Activated CD4-positive, alpha-beta T cell treated with anti-CD3 and anti-CD28 coated beads, Interleukin-2, amount 50 U/mL, for 24 hours (primary cell): ENCODE measurements at places on chromosomes 4 and X.
A peak's percentile ranks its signal among the peaks of the same experiment; 100 is the strongest.

GRCh38 chr4:6324999-6325787, 55.5 kb downstream of the WFS1 start:
- DNase-seq, result no peak

DNA sequence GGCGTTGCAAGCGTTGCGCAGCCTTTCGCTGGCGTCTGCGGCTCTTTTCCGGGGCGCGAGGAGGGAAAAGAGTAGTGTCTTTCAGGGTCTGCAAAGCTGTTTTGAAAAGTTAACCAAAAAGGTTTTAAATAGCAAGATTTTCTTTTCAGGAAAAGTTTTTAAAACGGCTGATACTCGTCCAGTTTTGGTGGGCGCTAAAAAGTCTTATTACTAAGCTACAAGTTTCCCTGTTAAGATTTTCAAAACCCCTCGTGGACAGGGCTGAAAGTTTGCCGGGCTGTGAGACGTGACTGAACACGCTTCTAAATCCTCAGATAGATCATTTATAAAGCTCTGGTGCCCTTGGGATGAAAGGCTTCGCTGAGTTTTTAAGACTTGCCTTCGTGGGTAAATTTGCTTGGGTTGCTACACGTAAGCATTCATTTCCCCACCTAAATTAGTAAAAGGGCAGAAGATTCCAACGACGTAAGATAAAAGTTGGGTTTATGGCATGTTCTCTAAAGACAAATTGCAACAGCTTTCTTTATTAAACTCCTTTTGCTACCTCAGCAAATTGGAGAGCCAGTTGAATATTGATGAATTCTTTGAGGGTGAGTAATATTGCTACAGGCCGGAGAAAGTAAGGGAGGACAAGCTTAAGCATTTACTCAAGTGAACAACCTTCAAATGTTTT, 91.5 kb downstream of the HPRT1 start:
- no peak for DNase-seq

GRCh38 chrX:150879855-150880807, 18.3 kb downstream of the CD99L2 start:
- DNase-seq, result no peak

DNA sequence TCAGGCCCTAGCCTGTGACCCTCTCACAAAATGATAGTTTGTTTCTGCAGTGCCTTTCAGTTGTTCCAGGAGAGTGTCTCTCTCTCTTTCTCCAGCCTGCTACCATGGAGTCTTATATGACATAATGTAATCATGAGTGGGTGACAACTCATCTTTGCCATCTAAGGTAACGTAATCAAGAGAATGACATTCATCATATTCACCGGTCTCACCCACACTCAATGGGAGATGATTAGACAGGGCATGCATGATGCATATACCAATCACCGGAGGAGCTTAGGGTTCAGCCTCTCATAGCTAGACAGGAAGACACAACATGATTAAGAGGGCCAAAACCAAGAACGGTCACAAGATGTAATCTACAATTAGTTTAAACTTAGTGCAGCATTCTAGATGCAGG, 97.1 kb upstream of the FAM9B start:
- no peak for DNase-seq

DNA sequence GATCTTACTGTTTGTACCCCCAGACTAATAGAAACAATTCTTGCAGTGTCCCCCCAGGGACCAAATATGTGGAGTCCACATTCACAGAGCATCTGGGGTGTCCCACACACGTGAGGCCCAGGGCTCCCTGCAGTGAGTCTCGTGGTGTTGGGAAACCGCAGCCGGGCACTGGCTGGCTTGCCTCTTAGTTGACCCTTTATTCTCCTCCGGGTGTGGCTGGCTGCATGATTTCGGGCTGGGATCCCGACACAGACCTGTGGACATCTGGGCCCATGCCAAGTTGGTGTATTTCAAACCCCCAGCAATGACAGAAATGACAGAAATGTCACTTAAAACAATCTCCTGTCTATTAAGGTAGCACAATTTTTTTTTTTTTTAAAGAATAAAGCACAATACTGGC, 15.6 kb upstream of the CLDN24 start:
- no peak for DNase-seq

DNA sequence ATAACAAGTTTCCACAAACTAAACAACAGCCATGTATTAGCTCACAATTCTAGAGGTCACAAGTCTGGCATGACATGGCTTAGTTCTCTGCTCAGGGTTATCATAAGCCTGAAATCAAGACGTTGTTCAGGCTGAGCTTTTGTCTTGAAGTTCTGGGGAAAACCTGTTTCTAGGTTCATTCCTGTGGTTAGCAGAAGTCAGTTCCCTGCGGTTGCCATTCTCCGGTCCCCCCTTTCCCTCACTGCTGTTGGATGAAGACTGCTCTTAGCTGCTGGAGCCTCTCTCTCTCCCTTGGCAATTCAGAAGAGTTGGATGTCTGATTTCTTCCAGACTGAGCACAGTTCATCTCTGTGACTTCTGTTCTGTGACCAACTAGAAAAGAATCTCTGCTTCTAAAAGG, 962.6 kb downstream of the PCDH7 start:
- DNase-seq, result no peak

DNA sequence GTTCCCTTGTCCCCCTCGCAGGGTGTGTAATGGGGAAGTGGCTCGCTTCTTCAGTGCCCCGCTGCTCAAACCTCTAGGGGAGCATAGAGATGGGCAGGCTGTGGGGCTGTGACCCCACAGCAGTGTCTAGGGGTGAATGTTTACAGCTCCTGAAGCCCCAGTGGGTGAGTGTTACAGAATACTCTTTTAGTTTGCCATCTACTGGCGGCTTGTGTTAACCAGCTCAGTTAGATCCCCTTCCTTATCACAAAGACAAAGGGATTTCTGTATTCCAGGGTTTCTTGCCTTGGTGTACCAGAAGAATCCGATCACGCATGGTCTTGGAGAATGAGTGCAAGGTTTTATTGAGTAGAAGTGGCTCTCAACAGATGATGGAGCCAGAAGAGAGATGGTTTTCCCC, 108.1 kb upstream of the IQCM start:
- no peak for DNase-seq

DNA sequence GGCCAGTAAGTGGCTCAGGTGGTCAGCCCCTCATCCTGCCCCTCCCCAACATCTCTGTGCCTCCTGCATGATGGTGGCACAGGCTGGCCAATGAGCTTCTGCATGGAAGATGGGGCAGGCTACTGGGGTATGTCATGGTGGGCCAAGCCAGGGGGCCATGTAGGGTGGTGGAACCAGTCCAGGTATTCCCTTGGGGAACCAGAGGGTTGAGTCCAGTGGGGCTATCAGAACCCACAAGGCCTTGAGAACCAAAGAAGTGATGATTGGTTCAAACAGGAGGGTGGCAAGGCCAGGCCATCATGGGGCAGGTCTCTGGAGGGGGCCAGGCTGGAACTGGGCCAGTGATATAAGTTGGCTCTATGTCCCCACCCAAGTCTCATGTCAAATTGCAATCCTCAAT, 18.8 kb upstream of the PPP2R2C start:
- DNase-seq, result no peak

DNA sequence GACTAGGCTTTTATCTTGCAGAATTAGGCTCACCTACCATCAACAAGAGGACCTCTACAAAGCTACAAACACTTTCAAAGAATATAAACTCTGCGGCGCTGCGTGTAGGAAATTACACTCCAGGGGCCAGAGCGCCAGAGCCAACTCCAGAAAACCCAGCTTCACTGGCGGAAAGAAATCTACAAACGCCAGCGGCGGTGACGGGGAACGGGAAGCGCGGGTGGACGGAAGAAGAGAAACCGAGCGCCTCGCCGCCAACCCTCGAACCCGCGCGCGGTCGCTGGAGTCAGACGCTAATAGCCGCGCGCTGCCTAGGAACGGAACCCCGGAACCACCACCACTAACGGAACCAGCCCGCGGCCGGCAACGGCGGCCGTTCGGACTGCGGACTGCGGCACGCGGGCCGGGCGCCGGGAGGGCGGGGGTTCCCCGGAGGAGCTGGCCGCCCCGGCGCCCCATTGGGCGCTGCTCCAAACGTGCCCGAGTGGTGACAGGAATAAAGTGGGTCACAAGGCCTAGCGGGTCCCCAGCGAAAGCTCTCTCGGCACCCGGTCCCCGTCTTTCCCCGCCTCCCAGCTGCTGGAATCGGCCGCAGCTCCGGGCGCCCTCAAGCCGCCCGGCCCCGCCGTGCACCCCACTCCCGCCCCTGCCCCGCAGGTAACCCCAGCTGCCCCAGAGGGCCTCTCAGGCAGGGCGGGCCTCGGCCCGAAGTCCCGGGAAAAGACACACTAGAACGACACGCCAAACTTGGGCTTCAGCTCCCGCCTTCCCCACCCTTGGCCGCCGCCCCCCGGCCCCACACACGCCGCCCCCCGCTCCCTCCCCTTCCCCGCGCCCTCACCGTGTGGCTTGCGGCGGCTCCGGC, 836 bp downstream of the CLOCK start:
- DNase-seq, result peak; percentile 25

DNA sequence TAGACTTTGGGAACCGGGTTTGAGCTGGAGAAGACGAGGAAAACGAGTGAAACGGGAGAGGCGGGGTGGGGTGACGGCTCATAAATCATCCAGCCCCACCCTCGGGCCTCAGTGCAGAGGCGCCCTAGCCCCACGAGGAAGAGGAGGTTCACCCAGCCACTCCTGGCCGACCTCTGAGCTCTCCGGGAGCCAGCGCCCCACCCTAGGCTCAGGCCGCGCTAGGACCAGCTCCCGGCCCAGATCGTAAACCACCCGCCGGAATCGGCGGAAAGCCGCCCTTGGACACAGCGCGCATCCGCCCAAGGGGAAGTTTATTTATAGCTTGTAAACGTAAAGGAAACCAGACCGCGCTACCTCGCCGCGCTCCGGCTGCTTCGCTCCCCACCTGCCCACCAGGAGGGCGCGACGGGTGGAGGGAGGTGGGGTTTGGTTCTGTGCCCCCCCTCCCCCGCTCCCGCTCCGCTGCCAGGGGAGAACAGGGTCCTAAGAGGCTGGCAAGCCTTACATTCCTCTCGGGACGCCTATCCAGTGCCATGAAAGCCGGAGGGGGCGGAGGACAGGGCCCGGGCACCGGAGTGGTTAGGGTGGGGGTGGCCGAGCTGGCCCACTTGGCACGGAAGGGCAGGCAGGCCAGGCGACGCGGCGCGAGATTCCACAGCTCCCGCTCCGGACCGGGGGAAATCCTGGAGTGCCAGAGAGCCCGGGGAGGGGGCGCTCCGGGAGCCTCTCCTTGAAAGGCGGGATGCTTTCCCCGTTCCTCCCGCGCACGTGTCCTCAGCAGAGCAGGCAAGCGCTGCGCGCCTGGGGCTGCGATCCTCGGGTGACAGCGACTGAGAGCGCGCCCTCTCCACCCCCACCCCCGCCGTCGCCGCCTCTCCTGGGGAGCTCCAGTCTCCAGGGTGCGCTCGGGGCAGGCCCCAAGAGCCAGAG, 84.2 kb downstream of the BCOR start:
- DNase-seq, result no peak

- DNase-seq, result no peak
These were observed 124.9 kb downstream of the POU4F2 start for GRCh38 chr4:146763560-146763959.

GRCh38 chr4:23930750-23931488, 41.1 kb upstream of the PPARGC1A start:
- no peak for DNase-seq

DNA sequence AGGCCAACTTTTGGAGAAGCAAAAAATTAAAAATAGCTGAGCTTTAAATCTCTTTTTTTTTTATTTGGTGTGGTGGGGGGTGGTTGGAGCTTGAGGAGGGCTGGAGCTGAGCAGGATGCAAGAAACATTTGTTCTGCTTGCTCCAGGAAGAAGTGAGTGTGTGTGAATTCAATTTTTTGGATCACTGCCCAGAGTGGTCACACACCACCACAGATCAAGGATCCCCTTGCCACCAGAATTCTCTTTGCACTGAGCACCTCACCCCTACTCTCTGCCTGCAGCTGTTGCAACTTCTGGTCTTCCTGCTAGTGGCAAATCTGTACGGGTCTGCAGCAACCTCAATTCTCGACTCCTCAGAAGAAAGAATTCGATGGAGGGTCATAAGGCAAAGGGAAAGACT, 19.9 kb upstream of the PLP1 start:
- DNase-seq, result no peak

GRCh38 chr4:180120068-180120467, 2123.1 kb upstream of the TENM3 start:
- no peak for DNase-seq

DNA sequence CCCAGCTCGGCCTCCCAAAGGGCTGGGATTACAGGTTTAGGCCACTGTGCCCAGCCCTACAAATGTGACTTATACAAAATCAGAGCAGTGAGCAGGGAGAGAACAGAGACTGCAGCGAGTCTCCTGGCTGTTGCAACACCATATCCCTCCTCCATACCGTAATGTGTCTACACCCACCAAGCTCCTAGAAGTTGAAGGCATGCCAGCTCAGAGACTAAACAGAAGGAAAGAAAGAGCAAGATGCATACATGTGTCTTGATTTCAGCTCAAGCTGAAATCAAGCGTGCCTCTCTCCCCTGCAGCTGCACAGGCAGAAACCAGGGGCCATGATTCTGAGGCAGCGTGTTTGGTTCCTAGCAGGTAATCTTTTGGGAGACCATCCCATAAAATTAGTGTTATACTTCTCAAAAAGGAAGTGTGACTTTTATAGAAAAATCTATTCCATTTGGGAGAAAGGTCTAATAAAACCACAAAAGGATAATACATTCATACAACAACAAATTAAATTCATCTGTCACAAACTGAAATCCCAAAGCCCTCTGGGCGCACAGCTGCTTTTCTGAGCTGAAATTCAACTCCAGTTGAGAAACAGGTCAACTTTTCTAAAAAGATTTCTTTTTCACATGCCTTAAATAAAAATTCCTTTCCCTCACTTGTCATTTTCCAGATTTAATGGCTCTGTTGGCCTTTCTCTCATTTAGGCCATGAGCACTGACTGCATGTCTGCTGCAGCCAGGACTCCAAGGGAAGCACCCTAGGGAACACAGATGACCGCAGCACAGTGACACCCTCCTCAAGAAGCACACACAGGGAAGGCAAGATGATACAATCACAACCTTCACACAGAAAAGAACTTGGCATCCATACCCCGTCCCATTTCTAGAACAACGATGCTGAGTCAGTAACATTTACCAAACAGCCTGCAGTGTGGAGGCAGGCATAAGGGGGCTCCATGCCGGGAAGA, 34.4 kb downstream of the AFAP1 start:
- DNase-seq, result no peak

- DNase-seq, result no peak
These were observed 170.1 kb downstream of the FRMPD4 start for GRCh38 chrX:12308420-12308819.

DNA sequence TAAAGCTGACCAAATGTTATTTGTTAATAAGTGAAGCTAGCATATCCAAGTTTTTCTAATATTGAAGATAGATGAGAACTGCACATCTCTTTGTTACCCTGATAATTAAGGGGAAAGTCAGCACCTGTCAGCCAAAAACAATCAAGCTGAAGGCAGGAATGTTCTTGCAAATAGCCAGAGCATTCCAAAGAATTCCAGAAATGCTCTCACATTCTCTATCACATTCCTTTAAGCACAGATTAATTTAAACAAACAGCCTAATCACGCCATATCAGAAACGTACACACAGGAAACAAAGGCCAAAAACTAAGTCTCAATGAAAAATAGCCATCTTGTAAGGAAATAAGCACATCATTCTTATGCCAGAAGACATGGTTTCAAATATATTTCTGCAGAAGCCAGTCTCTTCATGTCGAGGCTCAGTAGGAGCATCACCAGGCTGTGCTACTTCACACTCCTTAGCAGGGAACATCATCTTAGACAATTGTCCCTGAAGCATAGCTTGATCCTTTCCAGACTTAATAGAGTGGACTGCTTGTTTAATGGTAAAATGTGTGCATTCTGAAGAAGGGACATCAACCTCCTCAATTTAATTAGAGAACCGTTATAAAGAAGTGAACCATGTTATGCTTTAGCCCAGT, 252.9 kb upstream of the TTC29 start:
- no peak for DNase-seq

GRCh38 chr4:152185786-152186550, 349.9 kb downstream of the FBXW7 start:
- no peak for DNase-seq
